ENCODE measurements at places on chromosomes 7 and 10. TPM values are rescaled to one million over a fixed set of nuclear protein-coding genes. Genes with fewer than 3 reads are reported as not detected.

ZYX gene
- 48.2 TPM for total RNA-seq

ZWINT gene
- 4.0 TPM for total RNA-seq

MACC1 gene
- 5.8 TPM for total RNA-seq

CALML3 gene
- not detected for total RNA-seq

PTN gene
- total RNA-seq = 26.1 TPM

NOS3 gene
- total RNA-seq = 29.4 TPM

TUBAL3 gene
- not detected for total RNA-seq

ENTPD7 gene
- 5.6 TPM for total RNA-seq

DNAJB6 gene
- 149 TPM for total RNA-seq

CDHR3 gene
- 11.6 TPM for total RNA-seq
